Prostate gland (tissue), 2 donors: ENCODE measurements at places on chromosomes 1 and 21. TPM values are rescaled to one million over a fixed set of nuclear protein-coding genes. Genes with fewer than 3 reads are reported as not detected.

DNA sequence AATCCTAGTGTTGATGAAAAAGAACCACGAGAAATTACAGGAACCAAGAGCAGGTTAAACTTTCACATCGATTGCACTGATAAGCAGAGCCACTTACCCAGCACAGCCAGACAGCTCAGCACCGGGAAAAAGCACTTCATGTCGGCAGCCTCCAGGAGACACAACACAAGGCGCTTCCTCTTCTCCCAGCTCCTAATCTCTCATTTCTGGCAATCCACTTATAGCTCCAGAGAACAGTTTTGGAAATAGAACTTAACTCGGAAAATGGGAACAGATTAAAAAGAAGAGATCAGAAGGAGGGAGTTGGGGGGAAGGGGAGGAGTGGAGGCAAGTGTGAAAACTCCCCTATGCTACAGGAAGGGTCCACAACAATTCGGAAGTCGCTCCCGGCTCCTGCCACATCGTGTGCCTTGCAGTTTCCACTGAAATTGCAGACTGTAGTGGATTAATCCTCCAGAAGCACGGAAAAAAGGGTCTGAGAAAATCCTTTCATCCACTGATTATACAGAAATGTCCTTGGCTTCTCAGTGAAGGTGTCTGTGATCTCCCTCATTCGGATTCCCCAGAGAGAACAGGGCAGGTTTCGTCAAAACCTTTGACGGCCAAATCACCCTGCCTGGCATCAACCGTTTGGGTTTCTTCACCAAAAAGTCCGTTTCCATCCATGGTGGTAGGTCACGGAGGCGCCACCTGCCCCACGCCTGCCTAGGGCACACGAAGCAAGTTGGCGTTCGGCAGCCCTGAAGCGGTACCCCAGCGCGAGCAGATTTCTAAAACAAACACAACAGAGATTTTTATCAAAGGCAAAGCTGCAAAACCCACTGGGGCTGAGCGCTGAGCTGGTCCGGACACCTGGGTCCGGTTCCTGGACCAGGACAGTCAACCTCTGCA, 1.1 kb downstream of the IGSF3 start:
- peak overlapping the region; percentile 66 for H3K27ac ChIP-seq
- no peaks in the 10 kb centered on the region for H3K4me1 ChIP-seq
- H3K4me3 ChIP-seq: peak overlapping the region; percentile 77
- H3K27me3 ChIP-seq: no peaks in the 10 kb centered on the region
- DNase-seq: no peak

DNA sequence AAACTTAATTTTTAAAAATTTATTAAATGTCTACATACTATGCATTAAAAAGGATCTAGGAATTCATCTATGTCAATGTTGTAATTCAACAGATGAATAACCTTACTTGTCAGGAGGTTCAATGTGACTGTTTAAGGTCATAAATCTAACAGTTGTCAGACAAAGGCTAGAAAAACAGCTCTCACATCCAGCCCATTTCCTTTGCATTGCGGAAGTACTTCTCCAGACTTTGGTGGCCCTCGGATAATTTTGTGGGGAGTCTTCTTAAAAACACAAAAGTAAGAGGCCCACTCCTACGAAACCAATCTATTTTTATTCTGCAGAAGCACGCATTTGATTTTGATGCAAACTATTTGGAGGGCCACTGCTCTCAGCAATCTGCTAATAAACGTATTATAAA, 122.6 kb upstream of the CHRM3 start:
- no peaks in the 10 kb centered on the region for H3K36me3 ChIP-seq
- no peak overlapping the region for H3K27ac ChIP-seq
- H3K4me3 ChIP-seq: no peak overlapping the region
- no peak for DNase-seq
- no peaks in the 10 kb centered on the region for H3K27me3 ChIP-seq
- H3K4me1 ChIP-seq: no peaks in the 10 kb centered on the region

Gene ILDR2
- 3.2 TPM for total RNA-seq

Gene KIF14
- 1.7 TPM for total RNA-seq

DNA sequence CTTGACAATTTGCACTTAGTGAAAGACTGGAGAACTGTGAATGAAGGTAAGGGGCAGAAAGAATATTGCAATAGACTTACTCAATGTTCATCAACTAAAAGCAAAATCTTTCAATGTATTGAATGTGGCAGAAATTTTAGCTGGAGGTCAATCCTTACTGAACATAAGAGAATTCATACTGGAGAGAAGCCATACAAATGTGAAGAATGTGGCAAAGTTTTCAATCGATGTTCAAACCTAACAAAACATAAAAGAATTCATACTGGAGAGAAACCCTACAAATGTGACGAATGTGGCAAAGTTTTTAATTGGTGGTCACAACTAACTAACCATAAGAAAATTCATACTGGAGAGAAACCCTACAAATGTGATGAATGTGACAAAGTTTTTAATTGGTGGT, 80.7 kb downstream of the JMJD4 start:
- no peak for DNase-seq
- no peak overlapping the region for H3K4me3 ChIP-seq
- H3K36me3 ChIP-seq: peaks cover 10% of the 10 kb centered on the region

Gene DCAF6
- 116 TPM for total RNA-seq

Gene RPAP2
- 11.0 TPM for total RNA-seq

- no peak overlapping the region for H3K27ac ChIP-seq
- DNase-seq: no peak
- H3K36me3 ChIP-seq: no peaks in the 10 kb centered on the region
These were observed 337.7 kb downstream of the SIPA1L2 start for GRCh38 chr1:232292239-232292638.

GRCh38 chr1:50251702-50252101, 143.0 kb downstream of the ELAVL4 start:
- no peak overlapping the region for H3K4me3 ChIP-seq
- H3K27ac ChIP-seq: no peak overlapping the region
- H3K36me3 ChIP-seq: no peaks in the 10 kb centered on the region
- no peak for DNase-seq
- H3K4me1 ChIP-seq: no peaks in the 10 kb centered on the region
- H3K27me3 ChIP-seq: no peaks in the 10 kb centered on the region

Gene PLA2G2A
- 146 TPM for total RNA-seq

Gene WNT3A
- total RNA-seq: 4.8 TPM

DNA sequence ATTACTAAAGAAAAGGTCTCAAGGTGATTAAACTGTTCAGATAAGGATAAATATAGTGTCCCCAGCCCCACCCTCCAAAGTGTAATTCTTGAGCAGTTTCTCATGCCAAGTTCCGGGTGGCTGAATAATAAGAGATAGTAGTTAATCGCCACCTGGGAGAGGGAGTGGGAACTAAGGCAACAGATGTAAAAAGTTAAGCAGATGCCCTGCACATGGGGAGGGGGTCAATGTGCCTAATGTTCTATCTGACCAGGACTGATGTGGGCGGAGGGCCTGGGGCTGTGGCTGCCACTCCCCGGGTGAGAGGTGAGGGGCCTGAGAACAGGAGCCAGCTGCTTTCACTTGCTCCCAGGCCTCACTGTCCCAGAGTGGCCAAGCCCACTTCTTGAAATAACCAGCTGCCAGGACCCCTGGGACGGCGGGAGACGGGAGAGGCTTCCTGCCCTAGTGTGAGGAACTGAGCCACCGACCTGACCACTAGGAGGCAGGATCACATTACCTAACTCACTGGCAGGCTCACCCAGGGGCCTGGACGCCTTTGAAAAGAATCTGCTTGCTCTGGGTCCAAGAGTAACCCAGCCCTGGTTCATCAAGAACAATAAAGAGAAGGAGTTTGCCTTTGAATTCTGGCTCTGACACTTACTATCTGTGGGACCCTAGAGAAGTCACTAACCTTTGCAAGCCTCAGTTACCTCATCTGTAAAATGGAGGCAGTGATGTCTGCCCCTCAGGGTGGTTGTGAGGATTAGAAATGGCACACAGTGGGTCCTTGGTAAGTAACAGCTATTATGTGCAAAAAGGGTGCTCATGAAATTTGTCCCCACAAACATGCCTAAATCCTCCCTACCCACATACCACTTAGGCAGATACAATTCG, 179.2 kb downstream of the ATG4C start:
- peaks cover 3% of the 10 kb centered on the region for H3K27me3 ChIP-seq
- H3K27ac ChIP-seq: no peak overlapping the region
- no peaks in the 10 kb centered on the region for H3K4me1 ChIP-seq
- peak; percentile 6 for DNase-seq
- H3K36me3 ChIP-seq: no peaks in the 10 kb centered on the region

DNA sequence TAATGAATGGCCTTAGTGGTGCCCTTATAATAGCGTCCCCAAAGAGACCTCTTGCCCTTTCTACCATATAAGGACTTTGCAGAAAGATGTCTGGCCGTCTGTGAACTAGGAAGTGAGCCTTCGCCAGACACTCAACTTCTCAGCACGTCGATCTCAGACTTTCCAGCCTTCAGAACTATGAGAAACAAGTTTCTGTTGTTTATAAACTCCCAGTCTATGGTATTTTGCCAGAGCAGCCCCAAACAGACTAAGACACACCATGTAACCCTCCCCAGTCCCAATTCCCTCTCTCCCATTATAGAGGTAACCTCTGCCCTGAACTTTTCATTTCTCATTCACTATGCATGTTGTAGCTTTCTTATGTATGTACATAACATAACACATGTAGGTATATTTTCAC, 55.7 kb downstream of the NID1 start:
- no peak overlapping the region for H3K4me3 ChIP-seq
- no peaks in the 10 kb centered on the region for H3K36me3 ChIP-seq
- peak overlapping the region; percentile 37 for H3K27ac ChIP-seq
- no peaks in the 10 kb centered on the region for H3K27me3 ChIP-seq

GRCh38 chr21:31543191-31543590, 116.3 kb upstream of the SOD1 start:
- H3K36me3 ChIP-seq: no peaks in the 10 kb centered on the region
- no peak overlapping the region for H3K4me3 ChIP-seq
- H3K4me1 ChIP-seq: no peaks in the 10 kb centered on the region
- H3K27ac ChIP-seq: no peak overlapping the region

GRCh38 chr1:77271852-77272580, 9.8 kb upstream of the AK5 start:
- H3K36me3 ChIP-seq: no peaks in the 10 kb centered on the region
- H3K27me3 ChIP-seq: no peaks in the 10 kb centered on the region
- H3K4me3 ChIP-seq: no peak overlapping the region
- no peaks in the 10 kb centered on the region for H3K4me1 ChIP-seq
- no peak for DNase-seq

GRCh38 chr1:20301463-20302107, 10.9 kb downstream of the VWA5B1 start:
- no peaks in the 10 kb centered on the region for H3K27me3 ChIP-seq
- H3K36me3 ChIP-seq: no peaks in the 10 kb centered on the region
- no peak overlapping the region for H3K4me3 ChIP-seq
- H3K27ac ChIP-seq: no peak overlapping the region
- H3K4me1 ChIP-seq: no peaks in the 10 kb centered on the region
- DNase-seq: no peak

DNA sequence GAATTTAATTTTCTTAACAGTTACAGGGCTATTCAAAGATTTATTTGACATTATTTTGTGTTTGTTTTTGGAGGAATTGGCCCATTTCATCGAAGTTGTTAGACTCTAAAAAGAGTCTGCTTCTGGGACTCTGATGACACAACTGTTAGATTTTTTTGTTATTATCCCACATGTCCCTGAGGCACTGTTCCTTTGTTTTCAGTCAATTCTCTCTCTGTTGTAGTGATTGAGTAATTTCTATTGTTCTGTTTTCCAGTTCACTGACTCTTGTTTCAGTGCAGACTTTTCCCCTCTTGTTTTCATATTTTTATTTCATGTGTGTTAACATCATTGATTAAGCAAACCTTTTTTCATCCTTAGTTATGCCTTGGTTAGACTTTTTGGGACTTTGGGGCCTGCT, 325.0 kb downstream of the ZNF326 start:
- no peaks in the 10 kb centered on the region for H3K27me3 ChIP-seq
- no peak overlapping the region for H3K27ac ChIP-seq
- no peak overlapping the region for H3K4me3 ChIP-seq
- H3K36me3 ChIP-seq: no peaks in the 10 kb centered on the region
- no peaks in the 10 kb centered on the region for H3K4me1 ChIP-seq
- no peak for DNase-seq
